ENCODE measurements at places on chromosomes 12 and 14.

DNA sequence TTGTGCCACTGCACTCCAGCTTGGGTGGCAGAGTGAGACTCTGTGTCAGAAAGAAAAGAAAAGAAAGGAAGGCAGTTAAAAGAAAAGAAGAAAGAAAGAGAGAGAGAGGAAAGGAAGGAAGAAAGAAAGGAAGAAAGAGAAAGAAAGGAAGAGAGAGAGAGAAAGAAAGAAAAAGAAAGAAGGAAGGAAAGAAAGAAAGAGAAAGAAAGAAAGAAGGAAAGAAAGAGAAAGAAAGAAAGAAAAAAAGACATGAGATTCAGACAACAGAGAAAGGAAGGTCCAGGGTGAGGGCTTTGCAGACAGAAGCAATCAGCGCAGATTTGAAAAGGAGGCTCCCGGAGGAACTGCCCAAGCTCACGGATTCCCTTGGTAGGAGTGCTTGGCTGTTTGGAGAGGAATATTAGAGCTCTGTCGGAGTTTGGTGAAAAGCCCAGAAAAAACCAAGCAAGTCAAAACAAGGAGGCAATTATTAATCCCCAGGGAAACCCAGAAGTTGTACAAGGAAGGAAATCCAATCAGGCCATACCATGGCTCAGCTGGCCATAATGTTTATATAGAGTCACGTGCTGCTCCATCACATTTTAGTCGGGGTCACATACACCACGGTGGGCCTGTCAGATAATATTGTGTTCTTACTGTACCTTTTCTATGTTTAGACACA, 11.6 kb upstream of the CCDC85C start:
- no peak for DNase-seq

- DNase-seq: no peak
Observed at GRCh38 chr12:57734591-57734990, 4.0 kb downstream of the AGAP2 start.

DNA sequence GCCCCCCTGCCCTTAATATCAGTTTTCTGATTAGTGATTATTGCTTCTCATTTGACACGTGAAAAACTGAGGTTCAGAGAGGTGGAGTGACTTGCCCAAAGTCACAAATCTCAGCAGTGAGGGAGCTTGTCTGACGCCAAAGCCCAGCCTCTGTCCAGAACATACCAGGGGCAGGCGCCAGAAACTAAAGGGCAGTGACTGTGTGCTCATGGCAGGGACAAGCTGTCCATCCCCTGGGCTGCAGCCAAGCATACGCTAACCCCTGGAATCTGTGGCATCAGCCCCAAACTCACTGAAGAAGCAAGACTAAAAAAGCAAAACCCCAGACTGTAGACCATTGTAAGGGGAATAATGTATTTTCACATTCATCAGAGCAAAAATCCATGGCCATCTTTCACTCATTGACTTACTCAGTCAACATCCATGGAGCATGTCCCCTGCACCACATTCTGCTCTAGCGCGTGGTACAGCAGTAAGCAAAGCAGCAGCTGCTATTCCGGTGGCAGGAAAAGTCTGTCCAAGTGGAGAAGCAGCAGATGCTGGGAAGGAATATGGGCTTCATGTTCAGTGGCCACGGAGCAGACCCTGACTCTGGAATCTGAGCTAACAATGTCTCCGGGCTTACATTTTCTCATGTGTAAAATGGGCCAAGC, 1.5 kb upstream of the SERPINA4 start:
- no peak for DNase-seq

- no peak for DNase-seq
Observed at GRCh38 chr14:91089958-91090535, 23.8 kb upstream of the DGLUCY start.

DNA sequence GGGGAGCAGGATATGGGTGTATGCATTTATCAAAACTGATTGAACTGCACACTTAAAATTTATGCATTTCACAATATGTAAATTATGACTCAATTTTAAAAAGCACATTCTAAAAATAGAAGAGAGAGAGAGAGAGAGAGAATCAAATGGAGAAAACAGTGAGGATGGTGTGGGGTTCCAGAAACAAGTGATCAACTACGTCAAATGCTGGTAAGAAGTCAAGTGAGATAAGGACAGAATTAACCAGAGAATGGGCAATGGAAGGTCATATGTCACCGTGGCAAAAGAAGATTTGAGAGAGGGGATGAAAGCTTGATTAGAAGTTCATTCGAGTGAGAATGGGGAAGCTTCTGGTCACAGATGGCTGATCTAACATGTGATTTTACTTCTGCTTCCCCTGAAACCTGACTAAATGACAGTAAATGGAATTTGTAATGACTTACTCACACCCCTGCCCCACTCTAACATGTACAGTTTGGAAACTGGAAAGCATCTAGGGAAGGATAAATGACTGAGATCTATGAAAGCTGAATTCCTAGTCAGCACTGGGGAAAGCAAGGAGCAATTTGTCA, 276.5 kb upstream of the AMIGO2 start:
- no peak for DNase-seq

DNA sequence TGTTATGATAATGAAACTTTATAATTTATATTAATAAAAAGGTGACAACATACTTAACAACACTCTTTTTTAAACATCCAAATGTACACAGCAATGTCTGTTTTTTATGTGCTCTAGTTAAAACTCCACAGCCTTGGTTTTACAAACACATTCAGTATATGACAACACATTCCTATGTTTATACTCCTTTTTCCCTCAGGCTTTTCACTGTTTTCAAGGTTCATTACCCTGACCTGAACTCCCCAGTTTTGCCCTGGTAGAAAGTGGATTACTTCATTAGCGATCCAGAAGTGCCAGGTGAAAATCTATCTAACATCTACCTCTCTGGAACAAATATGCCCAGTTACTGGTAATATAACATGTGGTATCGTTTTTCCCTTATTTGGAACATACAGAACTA, 340.2 kb upstream of the DDHD1 start:
- no peak for DNase-seq

DNA sequence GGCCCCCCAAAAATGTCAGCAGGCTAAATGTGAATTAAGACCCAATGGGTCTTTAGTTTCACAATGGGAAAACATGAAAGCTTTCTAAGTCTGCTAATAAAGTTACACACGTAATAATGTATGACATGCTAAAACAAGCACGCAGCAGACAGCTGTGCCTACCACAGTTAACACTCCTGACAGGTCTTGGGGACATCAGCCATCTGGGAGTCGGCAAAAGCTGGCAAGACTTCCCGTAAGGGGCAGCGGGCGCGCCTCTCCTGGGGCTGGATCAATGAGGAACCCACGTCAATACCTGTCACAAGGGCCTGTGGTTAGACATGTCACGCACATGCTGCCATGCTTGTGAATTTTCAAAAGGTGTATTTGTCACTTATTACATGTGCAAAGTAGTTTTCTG, 45.0 kb downstream of the ACTN1 start:
- no peak for DNase-seq

DNA sequence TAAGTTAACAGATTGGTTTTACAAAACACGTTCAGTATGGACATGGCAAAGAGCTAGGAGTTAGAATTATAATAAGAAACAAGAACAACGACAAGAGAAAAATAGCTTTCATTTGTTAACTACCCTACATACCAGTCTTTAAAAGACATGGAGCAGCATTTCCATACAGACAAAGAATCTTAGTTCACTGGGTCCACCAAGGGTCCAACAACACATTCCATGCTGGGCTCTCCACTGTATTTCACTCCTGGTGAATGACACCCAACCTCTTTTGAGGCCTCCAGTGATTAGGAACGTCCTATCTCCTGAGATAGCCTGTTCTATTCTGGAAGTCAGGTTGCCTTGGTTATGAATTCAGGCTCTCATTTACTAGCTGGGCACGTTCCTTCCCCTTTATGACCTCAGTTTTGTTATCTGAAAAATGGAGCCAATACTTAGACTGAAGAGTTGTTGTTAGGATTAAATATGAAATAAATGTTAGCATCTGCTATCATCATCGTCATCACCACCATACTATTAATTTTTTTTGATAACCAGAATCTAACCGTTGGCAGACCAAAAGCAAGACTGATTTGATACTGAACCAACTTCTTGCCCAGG, 37.7 kb downstream of the C12orf75 start:
- no peak for DNase-seq

Measured in stimulated activated CD8-positive, alpha-beta memory T cell treated with anti-CD3 and anti-CD28 coated beads, Interleukin-15, amount 100 ng/mL, for 24 hours (primary cell).